ENCODE measurements at places on chromosomes 1 and 21.

GRCh38 chr21:31660591-31660990 lies 1.1 kb downstream of the SOD1 start:
- DNase-seq: no peak

- DNase-seq: peak; percentile 60
Measured at GRCh38 chr21:43866260-43866629, 1.2 kb downstream of the AGPAT3 start.

DNA sequence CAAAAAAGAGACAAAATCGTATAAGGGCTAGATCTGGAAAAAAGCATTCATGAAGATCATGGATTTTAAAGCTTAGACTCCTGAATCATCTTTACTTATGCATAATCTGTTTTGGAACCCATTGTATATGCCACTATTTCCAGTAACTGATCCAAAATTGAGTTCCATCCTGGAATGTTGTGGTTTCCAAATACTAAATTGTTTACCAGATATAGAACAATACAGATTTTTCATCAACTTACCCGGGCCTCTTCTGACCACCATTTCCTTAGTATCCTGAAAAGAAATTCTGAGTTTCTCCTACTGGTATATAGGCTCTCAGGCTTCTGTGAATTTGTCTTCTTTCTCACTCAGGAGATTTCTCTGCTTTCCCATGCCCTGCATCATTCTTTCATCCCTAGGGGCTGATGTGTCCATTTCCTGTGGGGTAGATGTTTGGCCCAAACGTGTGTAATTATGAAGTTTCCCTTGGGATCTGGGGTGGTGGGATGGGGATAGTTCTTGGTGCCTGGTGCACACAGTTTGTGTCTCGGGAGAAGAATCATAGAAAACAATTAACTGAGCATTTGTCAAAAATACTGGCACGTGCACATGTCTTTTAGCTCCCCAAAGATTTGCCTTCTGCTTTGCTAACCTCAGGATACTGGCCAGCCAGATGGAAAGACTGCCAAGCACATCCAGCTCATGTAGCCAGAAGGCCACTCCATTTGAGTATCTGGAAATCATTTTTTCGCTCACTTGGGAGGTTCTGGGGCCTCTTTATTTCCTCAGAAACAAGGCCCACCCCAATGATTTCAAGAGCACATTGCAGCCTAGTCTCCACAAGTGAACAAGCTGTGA lies 127.8 kb downstream of the NTMT2 start:
- DNase-seq: no peak

DNA sequence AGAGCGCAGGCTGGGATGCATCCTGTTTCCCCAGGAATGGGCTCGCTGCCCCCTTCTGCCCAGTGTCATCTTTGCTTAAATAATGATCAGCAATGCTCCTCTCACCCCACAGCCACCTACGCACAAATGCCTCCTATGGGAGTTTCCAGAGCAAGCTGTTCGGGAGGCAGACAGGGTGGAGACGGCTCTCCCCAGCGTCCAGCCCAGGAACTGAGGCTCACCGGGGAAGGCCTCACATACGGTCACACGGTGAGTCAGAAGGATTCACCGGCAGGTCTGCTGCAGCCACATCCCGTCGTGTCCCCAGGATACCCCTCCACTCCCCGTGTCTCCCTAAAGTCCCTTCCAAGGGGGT lies 40.3 kb upstream of the RUNX3 start:
- DNase-seq: peak; percentile 89

- peak; percentile 82 for DNase-seq
Measured at GRCh38 chr1:113981962-113982931, 3.0 kb downstream of the OLFML3 start.

DNA sequence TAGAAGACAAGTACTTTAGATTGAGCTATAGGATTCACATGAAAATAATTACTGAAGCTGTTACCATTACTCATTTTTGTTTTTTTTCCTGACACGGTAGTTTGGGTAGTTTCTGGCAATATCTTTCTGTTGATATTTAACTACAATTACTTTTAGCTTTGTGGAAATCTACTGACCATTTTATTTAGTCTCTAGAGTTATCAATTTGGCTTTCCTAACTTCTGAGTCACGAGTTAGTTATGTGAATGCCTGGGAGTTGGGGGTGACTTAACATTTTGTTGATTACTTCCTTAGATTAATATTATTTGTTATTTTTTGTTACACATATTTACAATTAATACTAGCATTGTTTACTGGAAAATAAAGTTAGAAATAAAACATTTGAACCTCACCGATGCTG lies 160.6 kb downstream of the HMCN1 start:
- peak; percentile 59 for DNase-seq

DNA sequence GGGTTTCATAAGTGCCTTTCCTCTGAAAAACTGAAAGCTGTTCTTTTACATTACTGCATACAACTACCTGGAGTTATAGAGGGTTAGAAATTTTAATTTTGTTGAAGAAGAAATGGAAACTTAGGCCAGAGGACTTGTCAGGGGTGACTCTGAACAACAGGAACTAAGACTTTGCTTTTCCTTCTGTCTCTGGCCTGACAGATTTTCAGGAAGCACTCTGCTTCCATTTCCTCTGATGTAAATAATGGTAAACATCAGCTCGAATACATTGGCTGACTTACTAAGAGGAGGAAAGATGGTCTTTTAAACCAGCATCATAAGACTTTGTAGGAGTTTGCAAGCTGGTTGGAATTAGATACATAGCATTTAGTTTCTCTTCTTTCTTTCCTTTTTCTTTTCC lies 27.1 kb upstream of the PLEKHM2 start:
- no peak for DNase-seq

GRCh38 chr1:37794372-37795339 lies 1.0 kb downstream of the MANEAL start:
- no peak for DNase-seq

GRCh38 chr1:93426181-93426580 lies 21.7 kb upstream of the FNBP1L start:
- no peak for DNase-seq

DNA sequence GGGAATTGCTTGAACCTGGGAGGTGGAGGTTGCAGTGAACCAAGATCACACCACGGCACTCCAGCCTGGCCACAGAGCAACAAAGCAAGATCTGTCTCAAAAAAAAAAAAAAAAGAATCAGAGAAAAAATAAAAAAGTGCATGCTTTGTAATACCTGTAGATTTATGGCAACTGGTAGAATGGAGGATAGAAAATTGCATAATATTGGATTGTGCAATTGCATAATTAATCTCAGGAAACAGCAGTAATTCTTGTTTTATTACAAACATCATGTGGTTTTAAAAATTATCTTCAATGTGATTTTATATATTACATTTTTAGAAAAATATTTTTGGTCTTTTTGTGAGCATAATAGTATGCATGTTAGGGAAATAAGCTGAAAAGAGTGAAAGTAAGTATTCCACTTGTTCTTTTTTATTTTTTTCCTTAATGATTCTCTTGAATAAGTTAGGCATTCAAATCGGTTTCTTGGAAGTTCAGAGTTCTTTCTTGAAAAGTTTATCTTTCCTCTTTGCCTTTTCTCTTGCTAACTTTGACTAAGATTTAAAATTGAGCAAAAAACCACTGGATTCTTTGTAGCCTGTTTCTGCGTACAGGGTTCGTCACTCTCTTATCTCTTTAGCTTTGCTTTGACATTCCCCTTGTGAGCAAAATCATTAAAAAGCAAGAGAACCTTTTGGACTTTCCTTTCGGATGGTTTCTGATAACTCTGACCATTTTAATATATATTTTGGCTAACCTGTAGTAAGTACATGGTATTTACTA lies 127.5 kb upstream of the ADAMTS5 start:
- no peak for DNase-seq

- no peak for DNase-seq
Measured at GRCh38 chr1:97350241-97350640, 570.6 kb downstream of the DPYD start.

DNA sequence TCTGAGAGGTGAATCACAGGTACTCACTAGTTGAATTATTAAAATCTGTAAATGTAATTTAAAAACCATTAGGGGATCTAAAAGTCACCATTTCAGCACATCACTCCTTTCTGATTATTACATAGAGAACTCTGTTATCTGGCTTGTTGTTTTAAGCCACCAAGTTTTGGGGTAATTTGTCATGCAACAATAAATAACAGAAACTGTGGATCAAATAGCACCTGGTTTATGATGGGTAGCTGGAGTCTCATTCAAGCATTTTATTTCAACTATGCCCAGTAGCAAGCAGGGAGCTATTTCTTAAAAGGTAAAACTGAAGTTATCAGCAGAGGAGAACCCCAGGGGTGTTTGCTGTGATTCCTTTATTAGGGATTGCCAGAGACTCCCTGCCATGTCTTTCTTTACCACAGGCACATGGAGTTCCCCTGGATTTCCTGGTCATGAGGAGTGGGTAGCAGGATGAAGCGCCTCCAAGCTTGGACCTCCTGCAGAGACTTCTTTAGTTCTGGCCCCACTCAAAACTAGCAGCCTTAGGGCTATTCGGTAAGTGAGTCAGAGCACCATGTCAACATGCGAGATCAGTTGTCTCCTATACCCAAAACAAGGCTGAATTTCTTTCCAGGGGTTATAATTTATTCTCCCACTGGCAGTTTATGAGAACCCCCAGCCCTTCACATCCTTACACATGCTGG lies 179.2 kb downstream of the GIPC2 start:
- no peak for DNase-seq

GRCh38 chr1:235018161-235018560 lies 110.5 kb downstream of the TOMM20 start:
- DNase-seq: peak; percentile 99

- no peak for DNase-seq
Measured at GRCh38 chr1:29096231-29096886, 27.3 kb downstream of the TMEM200B start.

GRCh38 chr1:182259229-182259872 lies 132.2 kb downstream of the GLUL start:
- peak; percentile 12 for DNase-seq

GRCh38 chr1:183807549-183808168 lies 2.7 kb downstream of the RGL1 start:
- peak; percentile 60 for DNase-seq

DNA sequence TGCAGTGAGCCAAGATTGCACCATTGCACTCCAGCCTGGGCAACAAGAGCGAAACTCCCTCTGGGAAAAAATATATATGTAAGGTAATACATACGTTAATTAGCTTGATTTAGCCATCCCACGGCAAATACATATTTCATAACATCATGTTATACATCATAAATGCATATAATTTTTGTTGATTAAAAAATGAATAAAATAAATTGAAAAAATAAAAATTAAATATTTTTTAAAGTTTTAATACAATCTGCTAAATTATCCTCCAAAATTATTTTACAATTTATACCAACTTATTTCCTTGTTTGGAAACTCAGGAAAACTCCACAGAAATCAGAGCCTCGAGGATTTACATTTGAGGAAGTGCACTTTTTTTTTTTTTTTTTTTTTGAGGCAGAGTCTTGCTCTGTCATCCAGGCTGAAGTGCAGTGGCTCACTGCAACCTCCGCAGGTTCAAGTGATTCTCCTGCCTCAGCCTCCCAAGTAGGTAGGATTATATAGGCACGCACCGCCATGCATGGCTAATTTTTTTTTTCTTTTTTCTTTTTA lies 12.6 kb upstream of the IPO9 start:
- no peak for DNase-seq

GRCh38 chr1:166869318-166870099 lies 6.6 kb downstream of the TADA1 start:
- DNase-seq: no peak

DNA sequence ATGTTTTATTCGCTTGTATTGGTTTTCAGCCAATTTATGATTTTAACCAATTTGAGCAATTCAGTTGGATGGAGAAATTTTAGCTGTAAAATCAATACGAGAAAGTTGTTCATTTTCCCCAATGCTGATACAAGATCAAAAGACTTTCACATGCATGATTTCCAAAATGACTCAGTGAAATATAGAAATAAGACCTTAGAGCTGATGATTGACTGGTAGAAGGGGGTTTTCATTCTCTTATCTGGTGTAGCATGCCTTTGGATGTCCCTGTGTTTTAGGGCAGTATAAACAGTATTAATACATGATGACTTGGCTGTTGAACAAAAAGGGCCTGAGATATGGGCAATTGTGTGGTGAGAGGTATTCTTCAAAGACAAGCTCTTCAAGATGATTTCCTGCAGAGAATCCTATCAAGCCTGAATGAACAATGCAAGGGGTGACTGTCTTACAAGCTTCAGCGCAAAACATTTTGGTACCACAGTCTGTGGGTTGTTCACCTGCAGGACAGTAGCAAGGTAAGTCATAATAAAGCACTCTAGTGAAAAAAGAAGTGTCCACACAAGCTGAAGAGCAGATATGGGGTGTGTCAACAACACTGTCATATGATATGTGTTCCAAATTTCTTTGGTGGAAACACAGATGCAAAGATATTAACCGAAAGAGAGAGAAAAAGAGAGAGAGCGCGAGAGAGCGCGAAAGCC lies 156.2 kb downstream of the TNFSF18 start:
- DNase-seq: no peak

GRCh38 chr1:231207437-231207836 lies 33.6 kb upstream of the GNPAT start:
- DNase-seq: no peak

- no peak for DNase-seq
Measured at GRCh38 chr1:178642282-178642681, 82.8 kb upstream of the RALGPS2 start.

GRCh38 chr1:152926091-152926490 lies 17.7 kb downstream of the IVL start:
- peak; percentile 6 for DNase-seq

DNA sequence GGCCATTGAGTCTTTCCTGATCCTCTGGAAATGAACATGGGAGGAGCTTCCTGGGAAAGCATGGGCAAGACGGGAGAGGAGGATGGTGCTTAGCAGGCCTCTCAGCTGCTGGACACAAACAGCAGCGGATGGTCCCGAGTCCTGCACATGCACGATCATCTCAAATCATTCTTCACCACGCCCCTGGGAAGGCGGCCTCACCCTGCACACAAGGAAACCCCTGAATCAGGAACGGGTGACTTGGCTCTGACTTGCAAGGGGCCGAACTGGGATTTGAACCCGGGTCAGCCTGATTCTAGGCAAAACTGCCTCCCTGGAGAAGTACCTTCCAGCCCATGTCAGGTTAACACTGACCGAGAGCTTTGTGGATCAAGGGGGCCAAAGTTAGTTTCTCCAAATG lies 134.8 kb upstream of the WNT4 start:
- DNase-seq: no peak

- DNase-seq: peak; percentile 85
Measured at GRCh38 chr1:37811027-37811655, 3.1 kb upstream of the YRDC start.

DNA sequence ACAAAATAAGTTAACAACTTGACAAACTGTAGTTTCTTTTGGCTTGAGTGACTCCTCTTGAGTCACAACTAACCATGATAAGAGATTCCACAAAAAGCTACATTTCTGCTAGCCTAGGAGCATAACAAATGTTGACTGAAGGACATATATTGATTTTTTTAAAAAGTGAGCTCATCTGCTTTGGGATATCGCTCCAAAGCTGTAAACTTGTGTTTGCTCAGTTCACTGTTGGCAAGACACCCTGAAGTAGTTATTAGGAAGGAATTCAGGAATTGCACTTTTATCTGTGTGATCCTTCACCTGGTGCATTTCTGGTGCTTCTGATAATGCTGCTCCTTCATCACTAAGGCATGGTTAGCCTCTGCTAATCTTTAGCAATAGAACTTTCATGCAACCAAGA lies 23.7 kb downstream of the RWDD3 start:
- DNase-seq: peak; percentile 82

All from fibroblast of lung (primary cell).